ENCODE measurements at places on chromosomes 4 and X.

DNA sequence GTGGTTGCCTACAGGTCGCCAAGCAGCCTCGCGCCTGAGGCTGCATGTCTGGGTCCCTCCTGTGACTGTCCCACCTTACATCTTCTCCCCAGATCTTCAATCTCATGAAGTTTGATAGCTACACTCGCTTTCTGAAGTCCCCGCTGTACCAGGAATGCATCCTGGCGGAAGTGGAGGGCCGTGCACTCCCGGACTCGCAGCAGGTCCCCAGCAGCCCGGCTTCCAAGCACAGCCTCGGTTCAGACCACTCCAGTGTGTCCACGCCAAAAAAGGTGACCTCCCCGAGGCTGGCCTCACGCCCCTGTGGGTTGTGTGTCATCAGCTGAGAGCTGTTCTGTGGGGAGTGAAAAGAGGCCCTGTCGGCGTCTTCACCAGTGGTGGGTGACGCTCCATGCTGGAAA is 24.9 kb upstream of the HGFAC start:
- no peak for DNase-seq

DNA sequence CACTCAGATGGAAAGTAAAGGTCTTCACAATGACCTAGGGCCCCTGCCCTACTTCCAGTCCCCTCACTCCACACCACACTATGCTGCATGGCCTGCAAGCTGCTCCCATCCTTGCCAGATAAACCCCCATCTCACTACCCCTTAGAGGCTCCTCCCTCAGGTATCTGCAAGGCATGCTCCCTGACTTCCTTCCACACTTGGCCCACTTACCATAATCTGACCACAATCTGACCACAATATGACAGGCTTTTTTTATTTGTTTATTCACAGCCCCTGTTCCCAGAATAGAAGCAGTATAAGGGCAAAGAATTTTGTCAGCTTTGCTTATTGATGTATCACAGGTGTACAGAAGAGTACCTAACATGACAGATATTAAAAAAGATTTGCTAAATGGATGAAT is 124.7 kb downstream of the CAMK2D start:
- DNase-seq = no peak

DNA sequence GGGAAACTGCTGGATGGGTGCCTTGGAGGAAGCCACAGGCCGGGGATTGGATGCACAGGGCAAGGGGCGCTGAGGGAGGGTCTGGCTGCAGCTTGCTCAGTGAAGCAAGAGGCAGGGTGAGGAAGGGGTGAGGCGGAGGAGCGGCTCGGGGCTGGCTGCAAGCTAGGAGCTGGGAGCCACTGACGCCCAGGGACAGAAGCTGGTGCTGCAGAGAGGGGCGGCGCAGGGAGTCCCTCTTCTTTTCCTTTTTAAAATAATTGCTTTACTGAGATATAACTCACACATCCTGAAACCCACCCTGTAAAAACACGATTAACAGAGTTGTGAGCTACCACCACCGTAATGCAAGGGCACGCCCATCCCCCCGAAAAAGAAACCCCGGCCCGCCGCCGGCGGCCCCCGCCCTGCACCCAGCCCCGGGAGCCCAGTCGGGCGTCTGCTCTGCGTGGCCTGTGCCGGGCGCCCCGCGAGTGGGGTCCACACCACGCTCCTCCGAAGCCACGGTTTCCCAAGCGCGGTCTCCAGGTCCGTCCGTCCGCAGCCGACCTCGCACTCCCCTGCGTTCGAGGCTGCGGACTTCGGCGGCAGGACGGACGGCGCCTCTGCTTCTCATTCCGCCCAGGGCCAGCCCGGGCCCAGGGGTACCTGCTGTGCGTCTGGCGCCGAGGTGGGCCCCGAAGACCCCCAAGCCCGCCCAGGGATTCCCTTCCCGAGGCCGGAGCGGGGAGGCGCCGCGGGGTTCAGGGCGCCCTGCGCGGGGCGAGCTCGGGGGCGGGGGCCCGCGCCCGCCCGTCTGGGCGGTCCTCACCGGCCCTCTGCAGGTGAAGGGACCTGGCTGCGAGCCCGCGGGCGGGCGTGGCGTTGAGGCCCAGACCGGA is 866 bp upstream of the UVSSA start:
- DNase-seq = peak; percentile 75

- DNase-seq = peak; percentile 31
These were observed 6.7 kb downstream of the BBS12 start for GRCh38 chr4:122739174-122739573.

GRCh38 chr4:99120501-99120900 is 23.6 kb downstream of the ADH4 start:
- no peak for DNase-seq

GRCh38 chrX:110003167-110004156 is 548 bp downstream of the TMEM164 start:
- peak; percentile 10 for DNase-seq

- DNase-seq = no peak
These were observed 46.1 kb upstream of the EOLA2 start for GRCh38 chrX:149984411-149984810.

GRCh38 chr4:153479101-153479500 is 12.9 kb downstream of the TMEM131L start:
- peak; percentile 55 for DNase-seq

DNA sequence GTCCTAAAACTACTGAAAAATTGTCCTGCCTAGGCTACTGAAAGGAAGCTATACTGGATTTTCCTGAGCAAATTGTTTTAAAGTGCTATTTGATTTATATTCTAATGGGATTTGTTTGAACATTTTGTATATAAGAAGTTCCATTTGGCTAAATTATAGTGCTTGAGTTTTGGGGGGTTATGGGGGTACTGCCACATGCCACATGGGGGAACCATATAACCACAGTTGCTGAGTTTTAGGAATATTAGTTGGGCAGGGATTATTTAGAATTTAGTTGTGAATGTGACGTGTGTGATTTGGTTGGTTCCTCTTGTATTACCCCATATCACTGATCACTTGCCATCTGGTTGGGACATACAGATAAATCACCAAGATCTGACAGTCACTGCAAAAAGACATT is 224.5 kb upstream of the TAPT1 start:
- DNase-seq = no peak

GRCh38 chr4:116796022-116796421 is 289.4 kb downstream of the TRAM1L1 start:
- DNase-seq = no peak

- DNase-seq = no peak
These were observed 130.3 kb downstream of the ADGRA3 start for GRCh38 chr4:22385611-22386011.

DNA sequence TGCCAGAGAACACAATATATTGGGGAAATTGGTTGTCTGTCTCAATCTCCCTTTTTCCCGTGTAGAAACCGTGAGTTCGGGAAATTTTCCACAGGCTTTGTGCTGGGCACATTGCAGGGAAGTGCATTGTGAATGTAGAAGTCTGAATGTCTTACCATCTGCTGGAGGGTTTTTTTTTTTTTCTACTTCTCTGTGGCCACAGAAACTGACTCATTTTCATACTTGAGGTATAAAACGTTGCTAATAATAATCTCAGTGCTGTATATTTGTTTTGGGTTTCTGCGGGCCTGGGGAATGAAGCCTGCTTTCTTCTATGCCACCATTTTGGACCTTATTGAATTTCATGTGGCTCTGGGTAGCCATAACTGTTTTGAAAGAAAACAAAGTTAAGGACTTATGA is 1001.2 kb downstream of the STIM2 start:
- DNase-seq = peak; percentile 2

DNA sequence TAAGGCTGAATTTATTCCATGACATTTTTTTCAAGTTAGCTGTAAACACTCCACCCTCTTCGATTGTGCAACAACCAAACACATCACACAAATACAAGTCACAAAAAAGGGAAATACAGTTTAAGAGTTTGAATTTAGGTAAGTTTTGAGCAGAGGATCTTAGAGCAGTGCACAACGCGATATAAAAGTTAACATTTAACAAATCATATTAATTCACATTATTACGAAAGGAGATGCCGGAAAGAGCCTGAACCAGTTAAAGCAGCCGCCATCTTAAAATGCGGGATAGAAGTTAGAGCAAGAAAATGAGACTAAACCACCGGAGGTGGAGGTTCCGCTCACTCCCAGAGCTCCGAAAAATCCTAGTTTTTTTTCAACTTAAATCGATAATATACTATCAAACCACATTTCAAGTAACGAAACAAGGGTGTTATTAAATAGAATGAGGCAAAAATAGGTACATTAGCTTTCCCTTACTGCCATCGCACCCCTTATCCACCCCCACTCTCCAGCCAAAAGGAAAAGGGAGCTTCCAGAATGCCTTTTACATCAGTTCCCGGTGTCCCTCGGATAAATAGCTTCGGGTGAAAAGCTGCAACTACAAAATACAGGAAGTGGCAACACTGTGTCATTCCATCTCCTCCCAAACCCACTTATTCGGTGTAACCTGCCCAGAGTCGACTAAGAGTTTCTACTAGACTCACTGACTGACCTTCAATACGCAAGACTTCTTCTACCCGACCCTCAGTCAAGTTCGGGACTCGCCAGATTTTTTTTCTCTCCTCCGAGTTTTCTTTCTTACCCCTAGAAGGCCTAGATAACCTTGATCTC is 1.9 kb downstream of the UBE2D3 start:
- DNase-seq = peak; percentile 85

DNA sequence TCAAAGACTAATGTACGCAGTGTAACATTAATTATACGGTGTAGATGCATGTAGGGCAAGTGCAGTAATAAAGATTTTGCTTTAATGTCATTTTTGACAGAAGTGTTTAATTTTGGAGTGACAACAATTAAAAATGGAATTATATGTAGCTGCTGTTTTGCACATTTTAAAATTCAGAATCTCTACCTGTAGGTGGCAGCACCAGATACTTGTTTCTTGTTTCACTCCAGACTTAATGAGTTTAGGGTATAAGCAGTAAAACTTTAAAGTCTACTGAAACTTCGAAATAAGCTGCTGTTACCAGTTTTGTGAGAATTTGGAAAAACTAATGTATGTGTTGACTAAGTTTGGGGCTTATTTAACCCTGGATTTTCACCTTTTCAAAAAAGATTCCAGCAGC is 144.9 kb downstream of the POLA1 start:
- peak; percentile 60 for DNase-seq

GRCh38 chrX:101478366-101478765 is 6.9 kb upstream of the ARMCX4 start:
- DNase-seq = no peak

- DNase-seq = peak; percentile 30
These were observed 7.1 kb upstream of the TLR2 start for GRCh38 chr4:153676984-153677383.

DNA sequence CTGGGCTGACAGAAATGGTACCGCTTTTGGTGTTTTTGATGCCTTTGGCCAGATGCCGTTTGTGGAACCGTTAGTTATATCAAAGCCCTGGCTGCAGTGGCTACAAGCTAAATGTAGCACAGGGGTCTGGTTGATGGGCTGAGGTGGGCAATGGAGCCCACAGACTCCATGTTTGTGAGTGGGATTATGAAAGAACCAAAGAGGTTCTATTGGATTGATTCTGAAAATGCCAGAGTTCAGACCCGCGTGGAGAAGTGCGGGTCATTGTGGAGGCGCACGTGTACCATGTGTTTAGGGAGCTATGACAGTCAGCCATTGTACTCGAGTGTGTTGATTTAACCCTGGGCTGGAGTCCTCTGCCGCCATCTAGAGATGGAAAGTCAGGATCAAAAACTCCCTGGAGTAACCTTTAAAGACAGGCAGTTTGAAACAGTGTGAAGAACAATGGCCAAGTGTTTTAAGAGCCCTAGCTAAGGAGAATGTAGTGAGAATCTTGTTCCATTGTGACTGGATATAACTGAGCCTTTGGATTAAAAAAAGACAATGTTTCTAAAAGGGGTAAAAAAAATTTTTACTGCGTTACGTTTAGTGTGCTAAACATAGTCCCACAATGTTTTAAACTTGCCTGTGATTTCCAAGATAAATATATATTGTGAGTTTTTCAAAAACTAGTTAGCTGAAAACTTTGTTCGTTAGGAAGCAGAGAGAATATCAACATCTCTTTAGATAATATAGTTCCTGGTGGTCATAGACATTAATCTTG is 12.7 kb downstream of the ART3 start:
- peak; percentile 60 for DNase-seq

- DNase-seq = no peak
These were observed 326.8 kb downstream of the PPP4R3C start for GRCh38 chrX:27136325-27136724.

GRCh38 chrX:140110081-140110650 is 144.8 kb upstream of the CXorf66 start:
- DNase-seq = no peak

GRCh38 chr4:128775477-128775876 is 34.0 kb upstream of the JADE1 start:
- DNase-seq = no peak

GRCh38 chr4:108116423-108117168 is 52.1 kb downstream of the LEF1 start:
- DNase-seq = no peak

DNA sequence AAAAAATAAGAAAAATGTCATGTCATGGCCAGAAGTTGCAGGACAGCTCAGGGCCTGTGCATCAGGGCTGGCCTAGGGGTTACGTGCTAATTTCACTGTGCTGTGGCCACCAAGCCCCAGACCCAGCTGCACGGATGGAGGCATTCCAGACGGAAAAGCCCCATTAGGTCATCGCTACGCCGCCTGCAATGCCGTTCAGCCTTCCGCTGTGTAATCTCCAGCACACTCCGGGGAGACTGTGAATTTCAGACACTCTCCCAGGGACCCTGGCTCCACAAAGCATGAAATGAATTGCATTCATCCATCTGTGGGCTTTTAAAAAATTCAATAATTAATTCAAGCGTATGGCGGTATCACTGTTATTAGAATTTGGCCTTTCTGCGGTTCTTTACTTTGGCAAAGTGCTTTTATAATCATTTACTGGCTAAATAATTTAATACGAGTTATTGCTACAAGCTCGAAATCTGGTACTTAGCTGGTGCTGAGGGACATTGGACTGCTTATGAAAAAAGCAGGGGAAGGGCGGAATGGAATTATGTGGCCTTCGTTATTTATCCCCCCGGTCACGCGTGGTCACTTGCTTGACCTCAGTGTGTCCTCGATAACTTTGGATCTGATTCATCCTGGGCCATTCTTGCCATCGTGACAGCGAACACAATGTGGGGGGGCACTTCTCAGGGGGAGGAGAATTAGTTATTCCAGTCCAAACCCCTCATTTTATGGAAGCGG is 9.0 kb upstream of the NSG1 start:
- peak; percentile 89 for DNase-seq

- DNase-seq = no peak
These were observed 72.5 kb downstream of the SLC16A2 start for GRCh38 chrX:74493806-74494205.

- DNase-seq = no peak
These were observed 34.9 kb downstream of the FHDC1 start for GRCh38 chr4:152971053-152971452.

DNA sequence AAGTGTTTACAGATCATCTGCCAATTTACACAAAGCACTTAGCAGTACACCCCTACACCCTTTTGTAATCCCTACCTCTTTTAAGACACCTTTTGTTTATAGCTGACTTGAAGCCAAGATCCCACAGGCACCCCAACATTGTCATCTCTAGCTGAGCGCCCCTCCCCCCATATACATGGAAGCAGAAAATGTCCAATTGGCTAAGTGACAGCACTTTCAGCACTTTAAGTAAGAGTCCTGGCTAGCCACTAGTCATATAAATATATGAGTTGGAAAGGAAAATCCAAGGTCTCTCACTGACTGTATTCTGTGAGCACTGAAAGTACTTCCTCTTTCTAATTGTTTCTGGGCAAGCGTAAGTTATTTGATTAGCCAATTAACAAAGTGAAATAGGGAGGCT is 108.2 kb downstream of the NSUN7 start:
- DNase-seq = peak; percentile 51
